Renal pelvis (tissue), 12 donors: ENCODE measurements at places on chromosomes 3 and 15. TPM values are rescaled to one million over a fixed set of nuclear protein-coding genes. Genes with fewer than 3 reads are reported as not detected.

FSTL1 gene
- 549 TPM for polyA plus RNA-seq

CCR9 gene
- polyA plus RNA-seq = 0.13 TPM

LTK gene
- polyA plus RNA-seq = 2.0 TPM

WDR72 gene
- polyA plus RNA-seq = 65.9 TPM

CPNE4 gene
- 0.82 TPM for polyA plus RNA-seq

GOLGA8T gene
- polyA plus RNA-seq = 0.71 TPM

CHRNA7 gene
- polyA plus RNA-seq = 26.2 TPM

LTF gene
- polyA plus RNA-seq = 2.2 TPM

GOLGA8G gene
- not detected for polyA plus RNA-seq

OSBPL10 gene
- polyA plus RNA-seq = 22.3 TPM

ATP10A gene
- polyA plus RNA-seq = 3.1 TPM

LPCAT4 gene
- polyA plus RNA-seq = 40.3 TPM

CD86 gene
- polyA plus RNA-seq = 1.3 TPM

C3orf22 gene
- 0.04 TPM for polyA plus RNA-seq

SLCO2A1 gene
- polyA plus RNA-seq = 20.1 TPM
